ENCODE measurements at places on chromosomes 2 and 18.
A peak's percentile ranks its signal among the peaks of the same experiment; 100 is the strongest.

DNA sequence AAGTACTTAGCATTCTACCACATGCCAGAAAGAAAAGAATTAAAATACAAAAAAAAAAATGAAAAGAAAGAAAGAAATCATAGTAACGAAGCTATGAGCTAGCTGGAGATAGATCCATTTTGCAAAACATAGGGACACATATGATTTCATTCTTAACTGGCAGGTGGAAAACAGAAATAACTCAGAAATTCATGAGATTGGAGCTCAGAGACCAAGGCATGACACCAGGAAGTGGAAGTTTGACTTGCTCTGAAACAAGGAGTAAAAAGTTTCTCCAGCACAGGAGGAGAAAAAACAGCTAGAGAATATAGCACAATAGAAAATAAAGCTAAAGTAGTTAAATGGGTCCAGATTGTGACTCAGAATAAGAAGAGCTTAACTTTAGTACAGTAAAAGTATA, 278.1 kb downstream of the ZEB2 start:
- DNase-seq = no peak

- DNase-seq = no peak
Observed at GRCh38 chr2:52698408-52698807, 1069.2 kb upstream of the CHAC2 start.

GRCh38 chr2:48399828-48400552, 130.0 kb upstream of the STON1 start:
- DNase-seq = no peak

GRCh38 chr18:79405019-79405780, 9.5 kb downstream of the NFATC1 start:
- no peak for DNase-seq

GRCh38 chr2:47301277-47301618, 101.7 kb upstream of the MSH2 start:
- no peak for DNase-seq

GRCh38 chr2:8534729-8535468, 147.0 kb upstream of the ID2 start:
- DNase-seq = no peak

GRCh38 chr2:69716555-69717120, 25.3 kb upstream of the ANXA4 start:
- DNase-seq = no peak

DNA sequence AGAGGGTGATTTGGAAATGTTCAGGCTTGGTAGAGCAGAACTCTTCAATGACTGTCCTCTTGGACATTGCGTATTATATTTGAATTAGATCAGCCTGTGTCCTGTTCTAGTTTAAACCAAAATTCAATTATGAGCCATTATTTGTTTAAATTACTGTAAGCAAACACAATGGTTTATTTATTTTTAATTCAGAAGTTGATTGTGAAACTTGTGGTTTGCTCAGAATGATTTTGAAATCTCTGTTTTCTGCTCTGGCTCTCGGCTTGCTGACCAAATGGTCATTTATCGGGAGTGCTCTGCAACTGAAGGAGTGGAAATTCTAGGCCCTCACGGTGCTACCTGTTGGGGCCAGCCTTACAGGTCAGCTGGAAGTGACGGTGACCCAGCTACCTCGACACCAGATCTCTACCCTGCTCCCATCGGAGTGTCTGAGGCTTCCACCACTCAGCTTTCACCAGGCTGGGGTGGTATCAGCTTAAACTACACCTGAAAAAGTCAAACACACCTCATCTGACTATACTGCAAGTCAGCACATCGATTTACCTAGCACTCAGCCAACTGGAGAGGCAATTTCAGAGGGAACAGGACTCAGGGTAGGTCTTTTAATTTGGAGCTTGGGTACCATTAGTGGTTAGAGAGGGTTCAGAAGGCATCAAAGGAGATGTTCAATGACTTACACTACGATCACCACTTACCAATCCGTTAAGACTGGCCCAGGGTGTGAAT, 36.8 kb upstream of the GPD2 start:
- DNase-seq = no peak

DNA sequence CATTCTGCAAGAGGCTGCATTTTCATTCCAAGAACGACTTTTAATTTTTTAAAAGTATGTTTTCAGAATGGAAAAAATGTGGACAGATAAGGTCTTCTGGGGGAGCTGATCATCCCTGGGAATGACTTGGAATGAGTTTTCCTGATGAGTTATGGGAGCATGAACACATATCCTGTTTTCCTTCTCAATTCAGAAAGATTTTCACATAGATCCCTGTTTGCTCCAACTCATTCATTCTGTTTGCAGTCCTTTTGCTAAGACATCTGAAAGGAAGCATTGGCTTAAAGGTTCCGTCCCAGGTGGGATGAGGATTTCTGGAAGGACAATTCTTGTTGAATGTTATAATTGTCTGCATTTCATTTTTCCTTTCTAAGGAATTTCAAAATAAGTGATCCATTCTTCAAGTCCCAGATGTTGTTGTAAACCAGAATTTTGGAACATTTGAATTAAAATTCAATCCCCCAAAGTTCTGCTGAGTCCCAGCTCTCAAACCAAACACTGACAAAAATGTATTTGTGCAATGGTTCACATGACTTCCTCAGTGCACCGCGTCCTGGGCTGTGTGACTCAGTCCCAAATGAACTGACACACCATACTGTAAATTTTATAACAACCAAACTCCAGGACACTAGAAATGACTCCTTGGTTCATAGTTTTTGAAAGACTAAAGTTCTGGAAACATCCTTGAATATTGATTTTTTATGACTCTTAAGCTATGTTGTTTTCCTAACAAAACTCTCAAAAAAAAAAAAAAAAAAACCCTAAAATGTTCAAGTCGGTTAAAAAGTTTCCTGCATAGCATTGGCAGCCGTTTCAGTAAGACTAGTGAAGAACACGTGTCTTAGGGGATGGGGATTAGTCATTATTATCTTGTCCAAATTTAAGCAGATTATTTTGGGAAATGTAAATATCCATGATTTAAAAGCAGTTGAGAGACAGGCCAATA, 281.8 kb upstream of the TCF4 start:
- no peak for DNase-seq

DNA sequence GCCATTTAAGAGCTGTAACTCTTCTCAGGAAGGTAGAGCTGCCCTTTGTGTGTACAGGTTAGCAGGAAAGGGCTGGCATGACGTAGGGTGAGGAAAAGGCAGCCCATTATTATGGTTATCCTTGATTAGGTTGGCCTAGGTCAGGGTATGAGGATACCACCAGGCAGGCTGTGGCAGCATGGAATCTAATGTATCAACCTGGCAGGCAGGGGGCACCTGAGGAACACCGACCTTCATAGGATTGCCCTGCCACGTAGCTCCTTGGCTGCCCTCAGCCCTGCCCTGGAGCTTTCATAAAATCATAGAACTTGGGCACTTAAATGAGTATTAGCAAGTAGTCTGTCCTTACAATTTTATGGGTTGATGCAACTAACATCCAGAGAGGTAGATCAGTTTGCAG, 261.6 kb downstream of the LTBP1 start:
- no peak for DNase-seq

GRCh38 chr18:7958081-7958896, 391.2 kb downstream of the PTPRM start:
- no peak for DNase-seq

- no peak for DNase-seq
Observed at GRCh38 chr2:73237168-73237567, 3.1 kb downstream of the CCT7 start.

GRCh38 chr2:60472041-60472440, 81.4 kb downstream of the BCL11A start:
- DNase-seq = no peak

DNA sequence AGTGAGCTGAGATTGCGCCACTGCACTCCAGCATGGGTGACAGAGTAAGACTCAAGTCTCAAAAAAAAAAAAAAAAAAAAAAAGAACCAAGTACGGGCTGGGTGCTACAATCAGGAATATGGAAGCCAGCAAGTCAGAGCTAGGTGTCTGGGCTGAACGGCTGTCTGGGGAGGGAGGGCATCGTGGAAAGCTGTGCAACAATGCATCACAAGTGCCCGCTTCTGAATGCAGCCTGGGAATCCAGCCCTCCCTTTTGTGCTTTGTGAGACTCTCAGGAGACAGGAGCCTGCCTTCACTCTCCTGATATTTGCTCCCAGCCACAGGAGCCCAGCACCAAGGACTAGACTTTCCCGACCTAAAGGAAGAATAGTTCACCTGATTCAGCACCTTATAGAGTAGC, 124.9 kb upstream of the SMAD2 start:
- no peak for DNase-seq

GRCh38 chr2:208713066-208713745, 306.6 kb downstream of the PTH2R start:
- DNase-seq = no peak

DNA sequence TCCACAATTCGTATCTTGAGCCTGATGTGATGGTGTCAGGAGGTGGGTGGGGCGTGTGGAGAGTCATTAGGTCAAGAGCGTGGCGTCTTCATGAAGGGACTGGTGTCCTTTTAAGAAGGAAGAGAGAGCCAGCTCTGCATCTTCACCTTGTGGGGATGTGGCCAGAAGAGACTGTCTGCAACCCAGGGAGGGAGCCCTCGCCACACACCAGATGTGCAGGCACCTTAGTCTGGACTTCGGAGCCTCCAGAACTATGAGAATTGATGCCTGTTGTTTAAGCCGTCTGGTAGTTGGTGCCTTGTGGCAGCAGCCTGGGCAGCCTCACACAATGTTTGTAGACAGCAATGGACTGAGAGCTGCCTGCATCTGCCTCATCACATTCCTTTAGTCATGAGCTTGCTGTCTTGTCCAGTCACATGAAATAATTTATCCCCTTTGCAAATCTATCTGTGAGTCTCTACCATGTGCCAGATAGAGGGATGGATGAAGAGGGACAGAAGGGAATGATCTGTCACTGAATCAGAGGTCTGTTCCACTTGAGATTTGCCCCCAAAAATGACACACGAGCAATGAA, 61.0 kb downstream of the MYT1L start:
- DNase-seq = no peak

- DNase-seq = no peak
Observed at GRCh38 chr2:240172071-240172895, 31.8 kb upstream of the OTOS start.

DNA sequence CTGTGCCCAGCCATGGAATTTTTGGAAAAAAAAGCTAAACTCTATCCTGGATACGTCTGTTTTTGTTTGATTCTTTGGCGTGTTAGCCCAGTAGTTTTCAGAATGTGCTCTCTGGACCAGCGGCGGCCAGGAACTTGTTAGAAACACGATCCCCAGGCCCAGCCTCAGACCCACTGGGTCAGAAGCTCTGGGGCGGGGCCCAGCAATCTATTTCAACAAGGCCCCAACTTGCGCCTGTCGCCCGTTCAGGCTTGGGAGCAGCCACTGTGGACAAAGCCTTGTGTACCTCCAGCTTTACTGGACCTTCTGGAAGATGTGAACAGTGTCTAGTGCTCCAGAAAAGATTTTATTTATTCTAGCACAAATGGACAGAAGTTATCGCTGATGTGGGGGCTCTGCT, 14.3 kb downstream of the CABLES1 start:
- no peak for DNase-seq

DNA sequence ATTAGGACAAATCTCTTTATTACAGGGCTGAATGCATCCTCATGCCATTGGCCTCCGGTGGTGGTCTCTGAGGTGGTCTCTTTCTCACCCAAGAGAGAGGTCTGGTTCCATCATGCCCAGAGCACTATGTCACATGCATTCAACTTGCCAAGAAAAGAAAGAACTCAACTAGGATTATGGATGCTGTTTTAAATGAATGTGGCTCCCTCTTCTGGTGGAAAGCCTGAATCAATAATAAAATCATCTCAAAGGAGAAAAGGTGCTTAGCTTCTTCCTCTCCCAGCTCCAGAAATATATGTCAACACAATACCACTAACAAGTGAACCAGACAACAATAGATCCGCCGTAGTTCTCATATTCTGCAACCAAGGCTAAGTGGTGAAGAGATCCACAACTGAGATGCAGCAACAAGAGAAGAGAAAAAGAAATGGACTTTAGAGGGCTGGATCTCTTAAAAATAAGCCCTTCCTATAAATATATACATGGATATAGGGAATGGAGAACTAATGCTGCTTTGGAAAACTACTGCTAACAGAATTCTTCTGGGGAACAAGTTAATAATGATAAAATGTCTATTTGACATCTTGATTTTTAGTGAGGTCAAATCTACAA, 396.8 kb downstream of the NCKAP5 start:
- DNase-seq = peak; percentile 15

DNA sequence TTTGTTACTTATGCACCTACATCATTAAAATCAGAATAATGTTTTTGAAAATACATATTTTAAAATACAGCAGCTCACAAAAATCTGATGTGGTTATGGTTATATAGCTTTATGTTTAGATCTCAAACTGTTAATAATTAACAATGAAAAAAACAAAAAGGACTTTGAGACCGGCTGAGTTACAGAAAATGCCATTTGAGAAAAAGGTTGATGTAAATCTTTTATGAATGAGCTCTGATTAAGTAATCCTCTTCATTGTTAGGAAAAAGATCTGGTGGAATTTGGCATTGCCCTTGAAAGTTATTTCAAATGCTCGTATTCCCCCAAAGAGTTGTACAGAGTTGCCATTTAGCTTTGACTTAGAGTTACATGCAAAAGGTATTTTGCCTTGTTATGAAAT, 82.8 kb upstream of the PROKR1 start:
- DNase-seq = no peak

GRCh38 chr18:62487161-62487560, 35.7 kb upstream of the ZCCHC2 start:
- no peak for DNase-seq

DNA sequence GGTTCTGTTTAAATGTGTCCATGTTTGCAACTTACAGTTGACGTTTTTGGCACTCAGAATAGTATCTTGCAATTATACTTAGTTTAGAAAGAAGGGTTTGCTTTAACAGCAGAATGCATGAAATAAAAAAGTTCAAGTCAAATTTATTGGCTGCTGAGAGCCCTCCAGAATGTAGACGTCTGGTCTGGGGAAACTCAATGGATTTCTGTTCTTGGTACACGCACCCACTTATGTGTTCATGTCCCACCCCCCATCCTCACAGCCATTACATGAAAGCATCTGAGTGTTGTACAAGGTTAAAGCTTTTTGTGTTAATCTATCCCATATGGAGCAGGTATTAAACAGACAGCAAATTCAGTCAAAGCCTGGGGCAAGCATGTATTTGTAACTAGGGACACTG, 219.5 kb downstream of the SOX11 start:
- no peak for DNase-seq

GRCh38 chr2:23475036-23475435, 90.1 kb downstream of the KLHL29 start:
- no peak for DNase-seq

DNA sequence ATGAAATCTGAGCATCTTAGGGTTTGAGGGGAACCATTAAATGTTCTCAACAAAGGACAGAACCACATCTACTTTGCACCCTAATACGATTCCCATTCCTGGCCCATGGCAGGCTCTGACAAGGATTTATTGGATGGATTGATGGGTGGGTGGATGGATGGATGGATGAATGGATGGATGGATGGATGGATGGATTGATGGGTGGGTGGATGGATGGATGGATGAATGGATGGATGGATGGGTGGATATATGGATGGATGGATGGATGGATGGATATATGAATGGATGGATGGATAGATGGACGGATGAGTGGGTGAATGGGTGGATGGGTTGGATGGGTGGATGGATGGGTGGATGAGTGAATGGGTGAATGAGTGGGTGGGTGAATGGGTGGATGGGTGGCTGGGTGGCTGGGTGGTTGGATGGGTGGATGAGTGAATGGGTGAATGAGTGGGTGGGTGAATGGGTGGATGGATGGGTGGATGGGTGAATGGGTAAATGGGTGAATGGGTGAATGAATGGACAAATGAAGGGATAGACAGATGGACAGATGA, 29.6 kb upstream of the MLPH start:
- no peak for DNase-seq

- DNase-seq = no peak
Observed at GRCh38 chr2:120881981-120882788, 146.5 kb downstream of the GLI2 start.

- DNase-seq = no peak
Observed at GRCh38 chr2:227761740-227762476, 16.2 kb downstream of the SCYGR8 start.
